M059J (cell line): ENCODE measurements at places on chromosomes 11 and 22. TPM values are rescaled to one million over a fixed set of nuclear protein-coding genes. Genes with fewer than 3 reads are reported as not detected.

Gene PRDM10
- total RNA-seq = 6.3 and 9.0 TPM in 2 replicates

Gene SYTL2
- total RNA-seq = 46.8 and 80.3 TPM in 2 replicates

Gene MMP10
- 0.37 TPM in 1 of 2 replicates, not detected in the other for total RNA-seq

Gene MUC5B
- total RNA-seq = not detected in 2 replicates

Gene NFAM1
- not detected in 2 replicates for total RNA-seq

Gene CALCA
- total RNA-seq = not detected in 2 replicates

Gene MS4A3
- total RNA-seq = not detected in 2 replicates

Gene C11orf16
- total RNA-seq = not detected in 2 replicates

Gene CREB3L1
- total RNA-seq = 40.1 and 70.3 TPM in 2 replicates

Gene ACCSL
- not detected in 2 replicates for total RNA-seq

Gene PTGDR2
- total RNA-seq = 0.07 TPM in 1 of 2 replicates, not detected in the other

GRCh38 chr11:121887976-121888557, 227.9 kb downstream of the BLID start:
- no peak for DNase-seq

- DNase-seq = no peak
Measured at GRCh38 chr22:45972091-45972888, 4.7 kb downstream of the WNT7B start.

- no peak for DNase-seq
Measured at GRCh38 chr22:35634943-35635540, 13.2 kb upstream of the APOL6 start.

DNA sequence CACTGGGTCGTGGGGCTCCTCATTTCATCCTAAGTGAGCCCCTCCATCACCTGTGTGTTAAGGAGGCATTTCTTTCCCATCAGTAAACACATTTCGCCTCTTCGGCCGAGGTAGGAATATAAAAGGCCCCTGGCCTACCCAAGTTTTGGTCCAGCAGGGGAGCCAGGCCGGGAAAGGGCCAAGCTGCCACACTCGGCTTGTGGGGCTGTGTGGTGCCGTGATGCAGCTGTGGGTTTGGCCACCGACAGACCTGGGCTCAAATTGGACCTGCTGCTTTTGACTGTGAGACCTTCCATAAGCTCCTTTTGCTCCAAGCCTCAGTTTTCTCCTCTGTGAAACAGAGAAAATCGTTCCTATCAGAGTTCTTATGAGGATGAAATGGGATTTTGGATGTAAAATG, 771 bp downstream of the NDUFV1 start:
- DNase-seq = no peak

GRCh38 chr11:3220101-3220500, 1.5 kb upstream of the MRGPRG start:
- no peak for DNase-seq

DNA sequence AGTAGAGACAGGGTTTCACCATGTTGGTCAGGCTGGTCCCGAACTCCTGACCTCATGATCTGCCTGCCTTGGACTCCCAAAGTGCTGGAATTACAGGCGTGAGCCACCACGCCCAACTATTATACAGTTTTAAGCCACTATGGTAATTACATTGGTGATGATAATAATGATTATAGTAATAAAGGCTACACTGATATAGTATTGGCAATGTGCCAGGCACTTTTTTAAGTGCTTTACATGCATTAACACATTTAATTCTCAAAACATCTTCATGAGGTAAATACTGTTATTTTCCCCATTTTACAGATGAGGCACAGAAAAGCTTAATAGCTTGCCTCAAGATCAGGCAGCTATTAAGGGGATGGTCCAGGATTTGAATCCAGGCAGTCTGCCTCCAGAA, 222.5 kb downstream of the SOX6 start:
- no peak for DNase-seq

DNA sequence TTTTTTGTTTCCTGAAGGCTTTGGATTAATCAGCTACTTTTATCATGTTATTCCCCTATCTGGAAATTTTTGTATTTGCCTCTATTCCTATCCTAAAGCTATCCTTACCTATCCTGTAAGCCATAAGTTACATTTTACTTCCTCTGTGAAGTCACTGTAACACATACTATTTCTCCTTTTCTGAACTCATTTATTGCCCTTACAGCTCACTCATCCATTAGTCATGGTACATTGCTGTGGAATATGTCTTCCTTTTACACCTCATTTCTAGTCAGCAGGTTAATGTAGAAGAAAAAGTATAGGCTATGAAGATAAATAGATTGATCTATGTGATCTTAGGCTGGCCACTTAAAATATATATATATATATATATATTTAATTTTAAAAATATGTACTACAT, 28.0 kb downstream of the SWAP70 start:
- DNase-seq = peak; percentile 63

- DNase-seq = peak; percentile 78
Measured at GRCh38 chr11:66969584-66970225, 5.4 kb upstream of the C11orf86 start.

- DNase-seq = no peak
Measured at GRCh38 chr11:17853280-17853679, 118.7 kb downstream of the KCNC1 start.

- DNase-seq = no peak
Measured at GRCh38 chr11:32188785-32189184, 97.9 kb downstream of the RCN1 start.

- no peak for DNase-seq
Measured at GRCh38 chr11:45997599-45997998, 75.1 kb downstream of the LARGE2 start.

DNA sequence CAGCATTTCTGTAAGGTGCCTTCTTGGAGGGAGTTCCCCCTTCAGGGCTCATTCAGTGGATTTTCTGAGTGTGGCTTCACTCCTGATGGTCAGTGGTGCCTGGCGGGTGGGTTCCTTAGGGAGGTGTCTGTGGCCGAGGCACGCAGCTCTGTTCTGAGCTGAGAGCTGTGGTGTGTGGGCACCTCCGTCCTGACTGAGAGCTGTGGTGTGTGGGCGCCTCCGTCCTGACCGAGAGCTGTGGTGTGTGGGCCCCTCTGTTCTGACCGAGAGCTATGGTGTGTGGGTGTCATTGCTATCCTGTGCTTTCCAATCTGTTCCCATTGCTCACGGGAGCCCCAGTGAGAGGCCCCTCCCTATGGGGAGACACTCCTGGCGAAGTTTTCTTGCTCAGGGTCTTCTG, 39.8 kb downstream of the MUC6 start:
- no peak for DNase-seq

- DNase-seq = no peak
Measured at GRCh38 chr11:112778091-112778876, 182.9 kb upstream of the NCAM1 start.

GRCh38 chr11:85848556-85848955, 6.6 kb upstream of the CCDC83 start:
- DNase-seq = no peak

- DNase-seq = peak; percentile 86
Measured at GRCh38 chr11:1139441-1140083, 18.2 kb upstream of the MUC5AC start.

DNA sequence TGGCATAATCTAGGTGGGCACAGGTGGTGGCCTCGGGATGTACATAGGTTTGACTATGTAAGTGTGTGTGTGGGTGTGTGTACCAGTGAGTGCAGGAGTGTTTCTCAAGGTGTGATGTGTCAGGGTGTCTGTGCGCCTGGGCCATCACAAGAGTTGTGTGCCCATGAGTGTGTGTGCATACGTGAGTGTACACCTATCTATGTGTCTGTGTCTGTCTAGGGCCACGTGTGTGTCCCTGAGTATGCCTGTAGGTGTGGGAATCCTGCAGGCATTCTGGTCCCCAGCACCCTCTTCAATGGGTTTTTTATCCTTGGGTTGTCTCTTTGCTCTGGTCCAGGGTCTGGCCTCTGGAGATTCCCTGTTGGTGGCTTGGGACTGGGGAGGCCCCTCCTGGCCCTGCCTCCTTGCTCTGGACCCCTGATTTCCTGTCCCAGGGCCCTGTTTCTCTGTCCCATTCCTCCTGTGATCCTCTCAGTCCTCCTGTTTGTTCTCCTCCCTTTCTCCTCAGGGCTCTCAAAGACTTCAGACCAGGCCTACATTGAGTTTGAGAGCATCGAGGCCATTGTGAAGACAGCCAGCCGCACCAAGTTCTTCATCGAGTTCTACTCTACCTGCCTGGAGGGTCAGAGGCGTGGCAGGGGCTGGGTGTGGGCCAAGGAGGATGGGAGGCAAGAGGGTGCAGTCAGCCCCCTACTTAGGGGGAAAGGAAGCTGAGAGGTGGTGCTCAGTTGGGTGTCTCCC, 9.4 kb downstream of the INPPL1 start:
- no peak for DNase-seq

DNA sequence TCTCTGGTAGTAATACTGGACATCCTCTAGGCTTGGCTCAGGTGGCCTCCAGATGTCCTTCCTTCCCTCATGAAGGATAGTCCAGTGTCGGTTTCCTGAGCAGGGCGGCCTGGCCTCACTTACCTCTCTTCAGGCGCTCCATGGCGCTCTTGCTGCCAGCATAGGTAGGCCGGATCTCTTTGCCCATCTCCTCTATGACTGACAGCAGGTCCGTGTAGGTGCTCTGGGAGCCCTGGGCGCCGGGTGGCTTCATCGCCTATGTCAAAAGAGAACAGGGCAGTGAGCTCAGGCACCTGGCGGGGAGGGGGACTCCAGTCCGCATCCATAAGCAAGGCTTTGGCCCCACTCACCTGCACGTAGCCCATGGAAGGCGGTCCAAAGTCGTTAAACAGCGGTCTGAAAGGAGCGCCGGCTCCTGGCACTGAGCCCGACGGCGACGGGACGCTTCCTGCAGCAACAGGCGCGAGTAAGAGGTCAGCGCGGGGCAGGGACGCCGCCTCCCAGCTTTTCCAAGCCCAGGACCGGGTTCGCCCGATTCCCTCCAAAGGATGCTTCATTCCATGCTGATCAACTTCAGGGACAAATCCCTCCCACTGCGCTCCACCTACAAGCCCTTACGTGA, 609 bp downstream of the CDK2AP2 start:
- DNase-seq = no peak

GRCh38 chr22:19965771-19966709, 24.4 kb upstream of the TXNRD2 start:
- DNase-seq = no peak

DNA sequence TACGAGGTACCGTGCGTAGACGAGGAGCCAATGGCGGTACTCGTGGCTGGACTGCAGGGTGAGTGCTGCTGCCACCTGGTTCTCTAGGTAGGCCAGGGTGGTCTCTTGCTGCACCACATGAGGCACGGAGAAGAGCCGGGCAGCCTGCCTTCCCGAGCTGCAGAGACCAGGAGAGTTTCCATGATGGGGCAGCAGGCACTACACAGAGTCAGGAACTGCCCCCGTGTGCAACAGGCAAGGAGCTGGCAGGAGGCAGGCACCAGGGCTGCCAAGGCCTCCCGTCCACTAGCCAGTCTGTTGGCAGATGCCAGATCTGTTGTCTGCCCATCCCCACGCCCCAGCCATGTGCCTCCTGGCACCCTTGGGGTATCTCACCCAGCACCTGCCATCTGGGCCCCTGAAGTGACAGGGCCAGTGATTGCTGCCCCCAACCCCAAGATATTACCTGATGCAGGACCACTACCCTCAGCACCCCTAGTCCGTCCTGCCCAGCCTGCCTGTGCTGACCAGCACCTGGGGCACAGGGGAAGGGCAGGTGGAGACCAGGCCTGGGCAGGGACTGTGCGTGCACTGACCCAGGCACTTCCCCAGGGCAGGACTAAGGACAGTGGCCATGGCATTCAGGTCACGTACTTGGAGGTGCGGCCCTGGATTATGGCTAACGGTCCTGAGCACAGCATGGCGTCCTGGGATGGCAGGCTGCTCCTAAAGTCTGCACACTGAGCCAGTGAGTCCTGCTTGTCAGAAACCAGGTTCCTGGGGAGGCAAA, 62.0 kb upstream of the CLTCL1 start:
- DNase-seq = no peak

DNA sequence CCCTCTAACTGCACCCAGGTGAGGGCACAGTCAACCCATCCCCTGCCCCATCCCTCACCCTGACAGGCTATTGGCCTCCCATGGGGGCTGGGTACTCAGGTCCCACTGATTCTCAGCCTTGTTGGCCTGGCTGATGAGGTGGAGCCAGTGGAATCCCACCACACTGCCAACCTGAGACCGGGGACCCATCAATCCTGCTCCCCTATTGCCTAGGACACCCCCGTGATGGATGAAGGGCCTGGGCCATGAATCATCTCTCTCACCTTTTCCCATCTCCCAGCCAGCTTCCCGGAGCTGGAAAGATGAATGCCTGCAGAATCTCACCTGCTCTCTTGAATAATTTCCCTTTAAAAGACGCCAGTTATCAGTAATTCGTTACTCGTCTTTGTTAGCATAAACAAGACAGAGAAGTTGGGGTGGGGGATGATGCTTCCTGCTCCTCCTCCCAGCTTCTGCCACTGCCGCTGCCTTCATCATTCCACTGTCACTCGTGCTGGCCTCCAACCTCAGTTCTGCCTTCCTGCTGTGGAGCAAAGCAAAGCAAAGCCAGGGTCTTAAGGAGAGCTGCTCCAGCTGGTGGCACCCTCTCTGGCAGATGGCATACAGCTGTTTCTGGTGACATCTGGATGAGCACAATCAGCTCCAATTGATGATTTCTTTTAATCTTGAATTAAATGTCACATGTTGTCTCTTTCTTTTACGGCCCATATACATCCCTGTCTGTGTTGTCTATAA, 204.0 kb upstream of the NECTIN1 start:
- DNase-seq = no peak

- DNase-seq = no peak
Measured at GRCh38 chr11:69711822-69712801, 8.3 kb upstream of the FGF19 start.

- peak; percentile 30 for DNase-seq
Measured at GRCh38 chr11:111639226-111639925, 37.1 kb downstream of the SIK2 start.

DNA sequence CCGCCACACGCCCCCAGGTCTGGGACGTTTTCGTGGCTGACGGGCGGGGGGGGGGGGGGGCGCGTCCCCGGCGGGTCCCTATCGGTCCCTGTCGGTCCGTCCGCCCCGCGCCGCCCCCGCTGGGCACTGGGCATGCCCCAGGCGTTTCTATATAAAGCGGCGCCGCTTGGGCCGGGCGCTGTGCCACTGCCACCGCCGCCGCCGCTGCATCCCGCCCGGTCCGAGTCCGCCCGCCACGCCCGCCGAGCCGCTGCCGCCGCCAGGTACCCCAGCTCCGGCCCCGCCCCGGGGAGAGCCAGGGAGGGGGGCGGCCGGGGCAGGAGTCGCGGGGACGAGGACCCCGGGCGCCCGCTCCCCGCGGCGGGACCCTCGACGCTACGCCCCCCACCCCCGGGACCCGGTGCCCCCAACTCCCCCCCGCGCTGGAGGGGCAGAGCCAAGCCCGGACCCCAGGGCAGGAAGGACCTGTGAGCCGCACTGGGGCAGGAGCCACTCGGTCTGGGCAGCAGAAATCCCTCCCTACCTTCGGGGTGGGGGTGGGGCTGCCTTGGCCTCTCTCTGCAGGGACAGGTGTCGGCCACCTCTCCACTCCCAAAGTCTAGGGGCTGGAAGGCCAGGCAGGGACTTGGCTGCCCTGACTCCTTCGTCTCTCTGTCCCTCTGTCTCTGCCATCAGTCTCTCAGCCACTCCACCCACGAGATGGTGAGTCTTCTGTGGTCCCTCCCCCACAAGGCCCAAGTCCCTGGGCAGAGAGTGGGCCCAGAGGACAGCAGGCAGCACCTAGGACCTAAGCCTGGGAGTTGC, at the start of gene CARNS1:
CARNS1 (plus strand) TSS at position 178 of the 804 bp plus-strand sequence; CDS start at position 700, 522 bp downstream.
- DNase-seq = no peak
